ENCODE measurements at places on chromosomes 1 and 21.

- DNase-seq = no peak
These were observed 8.2 kb upstream of the SH2D1B start for GRCh38 chr1:162420120-162420519.

- DNase-seq = peak; percentile 2
These were observed 165.8 kb upstream of the CAMK1G start for GRCh38 chr1:209417761-209418160.

- no peak for DNase-seq
These were observed 109.2 kb downstream of the OSBPL9 start for GRCh38 chr1:51726051-51726450.

GRCh38 chr1:27001570-27002360 is 8.3 kb downstream of the TRNP1 start:
- no peak for DNase-seq

DNA sequence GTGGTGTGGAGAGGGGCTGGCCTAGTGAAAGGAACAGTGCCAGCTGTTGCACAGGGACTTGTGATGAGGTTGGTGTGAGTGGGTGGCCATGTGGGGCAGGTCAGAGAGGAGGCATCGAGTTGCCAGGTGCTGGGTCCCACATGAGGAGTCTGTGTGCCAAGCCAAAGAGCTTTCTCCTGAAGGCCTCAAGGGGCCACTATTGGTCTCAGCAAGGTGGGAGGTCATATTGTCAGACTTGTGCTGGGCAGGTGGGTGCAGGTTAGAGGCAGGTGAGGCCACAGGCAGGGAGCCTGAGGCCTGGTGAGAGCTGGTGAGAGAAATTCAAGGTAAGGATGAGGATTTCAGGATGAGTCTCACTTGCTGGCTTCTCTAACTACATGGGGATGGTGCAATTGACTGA is 256.8 kb downstream of the DISC1 start:
- no peak for DNase-seq

- DNase-seq = peak; percentile 86
These were observed 5.7 kb downstream of the KRTCAP2 start for GRCh38 chr1:155167166-155168104.

- DNase-seq = no peak
These were observed 56.7 kb downstream of the LRIG2 start for GRCh38 chr1:113129529-113130185.

DNA sequence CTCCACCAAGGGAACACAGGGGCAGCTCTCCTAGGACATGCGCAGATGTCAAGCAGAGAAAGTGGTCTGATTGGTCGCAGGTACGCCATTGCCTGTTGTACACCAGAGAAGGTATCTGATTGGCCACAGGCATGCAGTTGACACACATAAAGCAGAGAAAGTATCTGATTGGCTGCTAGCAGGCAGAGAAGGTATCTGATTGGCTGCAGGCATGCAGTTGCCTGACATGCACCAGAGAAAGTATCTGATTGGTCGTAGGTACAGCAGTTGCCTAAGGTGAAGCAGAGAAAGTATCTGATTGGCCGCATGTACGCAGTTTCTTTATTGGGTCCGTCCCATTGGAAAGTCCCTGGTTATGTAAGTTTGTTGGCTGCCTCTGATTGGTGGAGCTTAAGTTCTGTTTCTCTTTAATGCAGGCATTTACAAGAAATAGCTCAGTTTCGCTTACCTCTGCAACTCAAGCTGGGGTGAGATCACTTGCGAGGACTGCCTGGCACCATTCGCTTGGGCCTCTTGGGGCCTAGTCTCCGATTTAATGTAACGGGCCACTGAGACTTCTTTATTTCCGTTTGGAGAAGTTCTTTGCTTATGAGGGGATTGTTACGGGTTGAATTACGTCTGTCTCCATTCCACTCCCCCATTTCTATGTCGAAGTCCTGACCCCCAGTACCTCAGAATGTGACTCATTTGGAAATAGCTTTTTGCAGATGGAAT is 74.2 kb downstream of the SIK1 start:
- DNase-seq = no peak

DNA sequence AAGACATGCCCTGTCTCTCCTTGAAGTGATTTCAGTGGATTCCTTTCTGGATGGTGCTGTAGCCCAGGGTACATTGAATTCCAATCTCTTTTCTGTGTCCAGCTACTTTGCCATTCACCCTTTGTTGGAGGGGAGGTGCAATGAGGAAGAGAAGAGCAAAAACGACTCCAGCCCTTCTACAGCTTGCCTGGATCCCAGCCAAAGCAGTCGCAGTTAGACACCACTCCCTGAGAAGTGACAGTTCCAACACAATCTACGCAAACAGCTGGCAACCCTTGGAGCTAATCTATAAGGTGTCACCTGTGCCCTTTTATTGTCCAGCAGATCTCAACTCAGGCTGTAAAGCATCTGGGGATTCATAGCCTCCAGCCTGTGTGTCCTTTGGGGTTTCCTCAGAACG is 4.6 kb downstream of the CD244 start:
- DNase-seq = no peak

- no peak for DNase-seq
These were observed 69.7 kb downstream of the CC2D1B start for GRCh38 chr1:52296345-52296744.

- DNase-seq = no peak
These were observed 7.6 kb upstream of the C1orf116 start for GRCh38 chr1:207040181-207040533.

GRCh38 chr1:246001142-246001836 is 505.8 kb downstream of the SMYD3 start:
- no peak for DNase-seq

DNA sequence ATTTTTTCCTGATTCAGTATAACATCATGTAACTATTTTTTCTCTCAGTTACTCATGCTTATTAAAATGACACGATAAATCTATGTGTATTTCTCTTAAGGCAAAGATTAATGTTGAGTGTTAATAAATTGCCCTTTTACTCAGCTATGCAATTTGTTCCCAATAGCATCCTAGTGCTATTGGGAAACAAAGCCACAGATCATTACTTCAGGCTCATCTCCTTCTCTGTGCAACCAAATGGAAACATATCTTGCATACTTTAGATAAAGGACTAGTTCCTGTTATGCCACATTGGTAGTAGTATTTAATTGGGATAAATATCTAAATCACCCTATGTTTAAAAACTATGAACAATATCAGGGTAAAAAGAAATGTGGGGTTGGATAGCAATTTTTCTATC is 106.2 kb downstream of the PLPPR4 start:
- no peak for DNase-seq

DNA sequence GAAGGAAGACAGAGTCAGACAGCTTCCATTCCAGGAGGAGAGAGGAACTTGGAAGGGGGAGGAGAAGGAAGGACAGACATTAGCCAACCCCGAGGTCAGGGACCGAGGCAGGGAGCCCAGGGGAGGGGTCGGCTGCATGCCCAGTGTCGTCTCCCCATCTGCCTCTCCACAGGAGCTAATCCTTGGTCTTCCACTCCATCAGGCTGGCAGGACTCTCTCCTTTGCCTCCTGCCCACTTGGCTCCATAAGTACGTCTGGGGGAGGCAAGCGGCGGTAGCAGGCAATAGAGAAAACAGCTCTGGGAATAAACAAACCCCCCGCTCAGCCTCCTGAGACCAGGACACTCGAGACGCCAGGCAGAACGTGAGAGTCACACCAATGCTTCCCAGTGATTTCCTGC is 71.3 kb downstream of the GRIK3 start:
- no peak for DNase-seq

DNA sequence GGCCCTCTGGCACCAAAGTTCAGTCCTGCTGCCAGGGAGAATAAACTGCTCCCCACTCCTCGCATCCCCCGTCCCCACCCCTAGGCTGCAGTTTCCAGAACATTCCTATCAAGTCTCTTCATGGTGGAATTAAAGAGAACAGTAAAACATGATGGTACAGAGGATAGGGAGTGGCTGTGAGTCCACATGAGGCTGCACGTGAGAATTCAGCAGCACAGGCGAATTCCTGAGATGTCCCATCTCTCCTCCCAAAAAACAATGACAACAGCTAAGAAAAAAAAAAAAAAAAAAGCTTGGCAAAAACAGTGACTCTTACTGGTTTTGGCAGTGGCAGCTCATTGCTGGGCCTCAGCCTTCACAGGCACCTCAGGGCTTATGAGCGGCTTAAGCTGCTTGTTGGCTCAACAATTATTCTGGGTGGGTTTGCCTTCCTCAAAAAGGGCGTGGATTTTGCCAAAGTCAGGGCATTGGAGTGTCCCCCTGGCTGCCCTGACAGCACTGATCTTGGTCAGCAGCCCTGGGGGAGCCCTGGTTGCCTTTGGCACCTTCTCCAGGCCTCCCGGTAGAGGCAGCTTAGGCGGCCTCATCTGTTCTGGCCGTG is 5.7 kb upstream of the IFFO2 start:
- DNase-seq = no peak

DNA sequence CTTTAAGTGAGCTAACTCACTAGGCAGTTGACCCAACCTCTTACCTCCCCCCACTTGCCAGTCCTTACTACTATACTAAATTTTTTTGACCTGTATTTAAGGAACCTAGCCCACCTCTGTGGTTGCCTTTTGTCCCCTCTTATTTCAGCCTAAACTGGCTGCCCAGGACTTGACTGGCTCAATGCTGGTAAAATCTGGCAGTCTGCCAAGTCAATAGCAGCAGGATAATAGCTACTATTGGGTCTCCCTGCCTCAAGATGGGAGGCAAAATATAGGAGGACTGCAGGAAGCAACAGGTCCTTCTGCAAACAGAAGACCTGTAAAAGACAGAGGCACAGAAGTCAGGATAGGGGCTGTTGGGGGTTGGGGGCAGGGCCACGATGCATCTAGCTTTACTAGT is 144.2 kb upstream of the POGK start:
- no peak for DNase-seq

DNA sequence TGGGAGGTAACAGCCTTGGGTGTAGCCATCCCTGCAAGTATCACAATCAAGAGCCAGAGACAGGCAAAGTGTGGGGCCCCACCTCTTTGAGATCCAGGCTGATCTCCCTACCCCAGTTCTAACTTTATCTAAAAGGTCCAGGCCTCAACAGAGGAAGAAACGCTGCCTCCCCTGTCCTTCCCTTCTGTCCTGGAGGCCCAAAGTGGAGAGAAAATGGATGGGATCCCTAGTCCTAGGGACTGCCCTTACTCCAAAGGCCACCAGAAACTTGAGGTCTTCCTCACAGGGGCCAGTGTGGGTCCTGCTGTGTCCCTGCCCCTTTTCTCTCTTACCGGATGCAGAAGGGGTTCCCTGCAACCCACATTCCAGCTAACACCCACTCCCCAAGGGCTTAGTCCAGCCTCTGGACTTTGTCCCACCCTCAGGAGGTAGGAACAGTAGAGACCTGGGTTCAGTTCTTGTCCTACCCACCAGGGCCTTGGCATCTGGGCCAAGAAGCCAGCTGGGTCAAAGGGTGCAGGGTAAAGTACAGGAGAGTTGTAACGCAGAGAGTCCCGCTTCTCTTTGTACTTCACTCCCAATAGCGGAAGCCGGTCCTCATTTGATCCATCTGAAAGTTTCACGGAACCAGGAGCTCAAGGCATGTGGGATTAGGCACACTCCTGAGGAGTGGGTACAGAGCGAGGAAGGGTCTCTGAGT is 1.9 kb downstream of the HDGF start:
- DNase-seq = peak; percentile 72

DNA sequence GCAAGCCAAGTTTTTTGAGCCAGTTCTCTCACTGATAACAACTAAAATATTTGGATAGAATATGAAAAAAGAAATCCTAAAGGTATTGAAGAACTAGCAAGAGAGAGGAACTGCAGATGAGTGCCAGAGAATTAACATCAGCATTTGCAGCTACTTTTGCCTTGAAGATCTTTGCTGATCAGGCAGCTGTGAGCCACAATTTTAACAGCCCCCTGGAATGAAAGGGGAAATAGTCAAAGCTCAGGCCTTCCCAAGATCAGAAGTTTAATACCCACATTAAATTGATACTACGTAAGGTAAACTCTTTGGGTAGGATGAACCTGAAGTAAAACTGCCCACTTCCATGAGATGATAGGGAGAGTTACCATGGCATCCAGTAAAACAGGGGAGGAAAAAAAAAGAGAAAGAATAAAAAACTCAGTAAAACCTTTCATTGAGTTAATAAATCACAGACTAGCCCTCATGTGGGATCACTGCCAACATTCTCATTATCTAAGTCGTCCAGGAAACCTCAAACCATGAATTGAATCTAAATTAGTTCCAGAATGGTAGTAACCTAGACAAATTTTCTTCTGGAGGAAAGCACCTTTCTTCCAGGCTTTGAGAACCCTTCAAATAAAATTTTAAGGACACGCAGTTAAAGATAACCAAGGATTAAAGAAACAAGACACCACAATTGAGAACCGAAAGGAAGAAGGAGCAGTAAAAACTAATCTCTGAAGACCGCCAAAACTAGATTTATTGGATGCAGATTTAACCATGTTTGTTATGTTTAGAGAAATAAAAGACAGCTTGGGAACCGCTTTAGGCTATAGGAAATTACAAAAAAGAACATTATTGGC is 28.3 kb downstream of the SCP2 start:
- DNase-seq = no peak

GRCh38 chr21:14857529-14857928 is 207.3 kb downstream of the NRIP1 start:
- no peak for DNase-seq

DNA sequence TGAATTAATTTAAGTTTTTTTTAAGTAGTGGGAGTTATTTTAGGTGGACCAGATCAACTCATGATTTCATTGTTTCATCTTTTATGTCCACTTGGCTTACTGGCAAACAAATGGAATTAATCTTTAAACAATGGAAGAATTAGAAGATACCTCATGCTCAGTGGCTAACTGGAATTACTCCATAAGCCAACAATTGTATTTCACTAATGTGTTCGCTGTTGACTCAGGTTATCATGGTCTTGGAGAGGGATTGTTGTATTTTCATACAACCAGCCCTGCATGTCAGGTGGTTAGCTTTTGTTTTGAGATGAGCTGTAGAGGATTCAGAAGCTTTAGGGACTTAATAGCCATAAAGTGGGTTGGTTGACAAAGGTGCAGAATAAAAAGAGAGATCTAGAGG is 57.2 kb upstream of the HMCN1 start:
- no peak for DNase-seq

DNA sequence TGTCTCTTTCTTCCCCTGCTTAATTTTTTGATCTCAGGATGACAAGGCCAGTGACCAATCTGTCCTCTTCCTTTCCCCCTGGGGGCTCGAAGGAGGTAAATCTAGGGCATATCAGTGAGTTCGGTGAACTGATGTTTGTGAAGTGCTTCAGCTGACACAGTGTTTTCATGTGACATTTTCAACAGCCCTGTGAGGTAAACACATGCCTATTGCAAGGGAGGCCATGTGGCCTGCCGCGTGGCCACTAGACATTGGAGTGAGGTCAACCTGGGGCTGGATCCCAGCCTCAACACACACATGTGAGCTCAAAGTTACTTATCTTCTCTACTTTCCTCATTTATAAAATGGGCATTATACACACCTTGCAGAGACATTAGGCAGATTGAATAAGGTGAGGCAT is 126.3 kb downstream of the PLPP3 start:
- no peak for DNase-seq

GRCh38 chr1:162983671-162984425 is 85.3 kb upstream of the RGS4 start:
- DNase-seq = no peak

Measured in coronary artery (tissue), 2 donors.